Activated effector memory CD4-positive, alpha-beta T cell treated with Interleukin-2 at 50 U/mL for 16 hours (primary cell): ENCODE measurements at places on chromosomes 2 and 18.

- DNase-seq = no peak
Measured at GRCh38 chr18:59908799-59909198, 9.0 kb downstream of the PMAIP1 start.

GRCh38 chr2:241238693-241239198, 50.3 kb downstream of the ANO7 start:
- no peak for DNase-seq

DNA sequence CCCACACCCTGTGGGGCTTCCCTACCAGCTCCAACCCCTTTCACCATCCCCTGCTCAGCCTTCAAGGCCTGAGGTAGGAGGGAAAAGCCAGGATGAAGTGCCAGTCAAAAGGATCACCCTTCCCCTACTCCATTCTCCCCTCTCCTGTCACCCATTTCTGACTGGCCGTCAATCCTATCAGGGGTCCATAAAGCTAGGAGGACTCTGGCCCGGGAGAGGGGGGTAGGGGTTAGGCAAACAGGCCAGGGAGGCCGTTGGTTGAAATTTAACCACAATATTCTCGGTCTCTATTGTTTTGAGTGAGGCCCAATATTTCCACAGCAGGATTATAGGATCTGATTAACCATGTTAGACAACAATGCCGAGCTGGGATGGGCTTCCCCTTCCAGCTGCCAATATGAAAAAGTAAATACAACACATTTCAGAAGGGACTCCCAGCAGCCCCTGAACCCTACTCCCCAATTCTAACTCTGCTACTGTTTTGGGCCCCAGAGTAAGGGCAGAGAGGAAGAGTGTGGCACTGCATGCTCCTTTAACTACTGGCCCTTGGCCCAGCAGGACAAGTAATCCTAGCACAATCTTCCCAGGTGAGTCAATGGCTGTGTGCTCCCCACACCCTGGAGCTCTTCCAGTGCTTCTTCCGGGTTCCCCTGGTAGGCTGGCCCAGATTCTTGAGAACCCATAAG, 10.6 kb upstream of the IHH start:
- no peak for DNase-seq

- no peak for DNase-seq
Measured at GRCh38 chr2:172049567-172050120, 35.7 kb upstream of the DLX1 start.

DNA sequence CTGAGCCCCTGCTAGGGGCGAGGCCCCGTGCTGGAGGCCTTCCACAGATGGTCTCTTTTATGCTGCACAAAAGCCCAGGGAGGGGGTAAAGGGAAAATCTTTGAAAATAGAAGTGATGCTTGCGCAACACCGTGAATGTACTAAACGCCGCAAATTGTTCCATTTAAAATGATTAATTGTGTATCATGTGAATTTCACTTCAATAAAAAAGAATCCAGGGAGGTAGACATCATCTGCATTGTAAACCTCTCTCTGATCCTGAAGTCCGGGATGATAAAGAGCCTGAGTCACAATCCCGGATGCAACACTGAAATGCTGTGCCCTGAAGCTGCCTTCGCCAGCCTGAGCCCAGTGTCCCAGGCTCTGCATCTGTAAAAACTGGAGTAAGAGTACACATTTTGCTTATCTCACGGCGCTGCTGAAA, 107.7 kb upstream of the PPP1CB start:
- DNase-seq = no peak

- DNase-seq = no peak
Measured at GRCh38 chr2:216927163-216927562, 67.3 kb upstream of the TNP1 start.

DNA sequence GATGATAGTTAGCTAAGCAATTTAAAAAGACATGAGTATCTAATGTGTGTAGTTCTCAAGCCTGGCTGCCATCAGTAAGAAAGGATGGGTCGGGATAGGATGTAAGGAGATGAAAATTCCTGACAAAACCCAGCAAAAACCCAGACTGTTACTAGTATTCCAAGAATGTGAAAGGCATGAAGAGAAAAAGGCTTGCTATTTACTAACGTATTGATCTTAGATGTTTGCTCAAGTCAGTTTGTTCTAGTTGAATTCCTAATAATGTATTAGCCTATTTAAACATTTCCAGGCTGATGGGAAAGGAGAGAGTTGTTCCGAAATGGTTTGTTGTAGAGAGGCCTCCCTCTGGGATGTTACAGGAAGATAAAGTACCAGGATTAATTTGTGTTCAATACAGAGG, 88.2 kb downstream of the ZNF532 start:
- DNase-seq = no peak

DNA sequence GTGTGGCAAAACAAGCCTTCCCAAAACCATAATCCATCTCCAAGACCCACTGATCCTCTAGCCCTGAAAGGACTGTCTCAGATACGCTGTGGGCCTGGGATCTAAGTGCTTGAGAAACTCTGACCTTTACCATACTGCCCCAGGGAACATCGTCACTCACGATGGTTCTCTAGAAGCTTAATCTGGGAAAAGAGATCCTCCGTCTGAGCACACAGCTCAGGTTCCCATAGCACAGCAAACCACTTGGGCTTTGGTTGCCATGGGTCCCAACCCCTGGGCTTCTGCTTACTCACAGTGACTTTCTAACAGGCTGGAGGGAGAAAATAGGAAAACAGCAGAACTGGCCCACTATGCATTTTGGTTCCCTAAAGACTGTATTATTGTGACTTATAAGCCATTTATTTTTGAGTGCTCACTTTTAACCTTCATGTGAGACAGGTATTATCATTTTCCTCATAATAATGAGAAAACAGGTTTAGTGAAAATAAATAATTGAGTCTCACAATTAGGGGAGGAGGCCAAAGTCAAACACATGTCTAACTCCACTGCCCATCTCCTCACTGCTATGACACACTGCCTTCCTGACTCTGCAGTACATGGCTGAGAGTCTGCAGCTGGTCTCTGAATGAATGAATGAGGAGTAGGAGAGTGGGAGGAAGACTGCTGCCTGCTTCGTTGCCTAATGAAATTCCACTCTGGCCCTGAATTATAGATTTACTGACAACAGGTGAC, 46.7 kb downstream of the REEP1 start:
- DNase-seq = no peak

GRCh38 chr2:216882876-216883275, 23.0 kb upstream of the TNP1 start:
- DNase-seq = no peak

GRCh38 chr18:2916184-2916583, 69.4 kb downstream of the EMILIN2 start:
- no peak for DNase-seq

GRCh38 chr2:54348646-54349045, 92.6 kb upstream of the TSPYL6 start:
- DNase-seq = no peak

DNA sequence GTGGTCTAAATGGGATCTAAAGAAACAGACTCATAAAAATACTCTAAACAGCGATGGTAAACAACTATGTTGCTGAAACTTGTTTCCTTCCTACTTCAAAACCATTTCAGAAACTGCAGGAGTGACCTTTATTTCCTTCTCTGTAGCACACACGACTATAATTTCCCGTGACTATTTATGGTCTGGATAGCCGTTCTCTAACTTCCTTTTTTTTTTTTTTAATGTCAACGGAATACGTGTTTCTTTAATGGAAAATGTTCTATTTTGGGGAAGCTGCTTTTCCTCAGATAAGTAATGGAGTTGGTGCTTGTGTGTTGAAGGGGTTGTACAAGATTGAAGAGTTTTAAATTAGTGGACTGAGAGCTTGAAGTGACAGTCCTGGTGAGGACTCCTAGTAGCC, 224.1 kb downstream of the PHLPP1 start:
- no peak for DNase-seq

DNA sequence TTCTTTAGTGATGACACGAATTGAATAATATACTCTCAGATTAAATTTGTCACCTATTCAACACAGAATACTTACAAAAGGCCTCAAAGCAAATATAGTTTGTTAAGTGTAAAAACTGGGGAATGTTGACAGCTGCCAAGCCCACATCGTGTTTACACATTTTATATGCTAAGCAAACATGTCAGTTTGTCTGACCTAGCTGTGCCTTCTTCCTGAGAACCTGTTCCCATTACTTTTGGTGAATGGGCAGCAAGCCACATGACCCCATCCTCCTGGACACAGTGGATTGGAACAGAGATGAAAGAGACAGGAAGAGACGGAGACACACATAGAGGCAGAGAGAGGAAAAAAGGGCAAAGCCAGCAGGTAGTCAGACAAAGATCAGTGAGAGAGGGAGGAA, 22.9 kb upstream of the CUL3 start:
- DNase-seq = no peak

DNA sequence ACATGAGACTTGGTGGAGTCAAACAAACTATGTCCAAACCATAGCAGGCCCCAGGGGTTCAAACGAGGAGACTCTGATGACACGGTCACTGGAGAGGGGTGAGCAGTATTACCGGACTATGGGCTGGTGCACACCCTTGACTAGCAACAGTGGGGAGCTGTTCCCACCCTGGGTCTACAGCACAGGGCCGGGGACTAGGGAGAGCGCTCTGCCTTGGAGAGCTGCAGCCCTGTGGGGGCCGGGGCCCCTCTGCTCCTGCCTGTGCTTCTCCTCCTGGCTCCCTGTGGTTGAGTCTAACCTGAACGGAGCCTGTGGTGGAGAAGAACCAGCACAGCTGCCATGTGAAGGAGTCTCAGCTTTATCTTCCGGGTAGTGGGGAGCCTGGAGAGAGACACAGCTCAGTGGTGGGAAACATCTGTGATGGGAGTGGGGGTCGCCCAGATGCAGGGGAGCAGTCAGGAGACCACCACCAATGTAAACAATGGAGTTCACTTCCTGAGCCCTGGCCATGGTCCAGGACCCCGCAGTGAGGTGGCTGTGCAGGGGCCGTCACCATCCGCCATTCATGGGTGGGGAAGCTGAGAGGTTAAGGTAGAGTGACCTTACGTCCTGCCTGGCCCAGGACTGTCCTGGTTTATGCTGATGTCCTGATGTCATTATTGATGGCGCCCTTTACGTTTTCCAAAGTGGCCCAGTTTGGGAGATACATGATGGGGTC, 195.7 kb upstream of the TWIST2 start:
- DNase-seq = no peak

GRCh38 chr18:62634458-62634857, 80.9 kb upstream of the PHLPP1 start:
- no peak for DNase-seq
